ENCODE measurements at places on chromosomes 13 and 19.

- DNase-seq, result no peak
These were observed 20.3 kb downstream of the HPN start for GRCh38 chr19:35061583-35062373.

- DNase-seq, result no peak
These were observed 99.6 kb upstream of the MCF2L start for GRCh38 chr13:112869202-112870050.

DNA sequence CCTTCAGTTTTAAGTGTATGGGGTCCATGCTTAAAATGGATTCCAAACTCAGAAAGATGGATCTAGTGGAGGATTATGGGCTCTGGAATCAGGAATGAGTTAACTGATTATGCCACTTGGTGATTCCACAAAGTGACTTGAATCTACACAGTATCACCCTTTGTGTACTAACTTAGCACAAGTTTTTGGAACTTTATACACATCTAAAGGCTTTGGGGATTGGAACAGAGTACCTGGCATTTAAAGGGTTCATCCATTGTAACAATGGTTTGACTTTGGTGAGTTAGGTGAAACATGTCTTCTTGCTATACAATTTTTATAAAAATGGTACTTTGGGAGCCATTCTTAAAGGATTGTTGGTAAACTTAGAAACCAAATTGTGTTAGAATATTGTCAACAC lies 1.1 kb downstream of the RPL21 start:
- no peak for DNase-seq

DNA sequence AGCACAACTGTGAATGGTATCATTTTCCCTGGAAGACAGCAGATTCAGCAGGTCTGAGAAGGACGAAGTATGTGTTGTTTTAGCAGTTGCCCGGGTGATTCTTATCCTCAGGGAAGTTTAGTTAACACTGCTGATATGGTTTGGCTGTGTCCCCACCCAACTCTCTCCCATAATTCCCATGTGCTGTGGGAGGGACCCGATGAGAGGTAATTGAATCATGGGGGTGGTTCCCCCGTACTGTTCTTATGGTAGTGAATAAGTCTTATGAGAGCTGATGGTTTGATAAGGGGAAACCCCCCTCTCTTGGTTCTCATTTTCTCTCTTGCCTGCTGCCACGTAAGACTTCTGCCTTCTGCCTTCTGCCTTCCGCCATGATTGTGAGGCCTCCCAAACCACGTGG lies 81.0 kb upstream of the UBAC2 start:
- no peak for DNase-seq
